Stimulated activated CD4-positive, alpha-beta T cell treated with anti-CD3 and anti-CD28 coated beads, Interleukin-1b, Interleukin-23, amount 100 ng/mL, for 1 hour (primary cell): ENCODE measurements at places on chromosomes 5 and 9.

DNA sequence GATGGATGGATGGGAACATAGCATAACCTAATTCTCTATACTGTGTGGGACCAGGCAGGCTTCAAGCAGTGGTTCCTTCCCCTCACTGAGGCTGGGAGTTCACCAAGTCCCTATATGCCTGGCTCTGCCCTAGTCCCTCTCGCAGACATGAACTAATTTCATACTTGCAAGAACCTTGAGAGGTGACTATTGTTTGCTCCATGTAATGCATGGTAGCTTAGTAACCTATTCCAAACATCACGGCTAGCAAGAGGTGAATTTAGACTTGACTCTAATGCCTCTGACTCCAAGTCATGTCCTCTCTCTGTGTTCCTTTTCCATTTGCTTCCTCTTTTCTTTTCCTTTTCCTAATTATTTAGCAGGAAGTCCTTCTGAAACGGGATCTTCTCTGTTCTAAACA is 25.9 kb upstream of the ERMP1 start:
- DNase-seq, result no peak

- DNase-seq, result no peak
Measured at GRCh38 chr5:1907616-1908015, 24.9 kb upstream of the IRX4 start.

GRCh38 chr5:18491349-18491748 is 857.1 kb downstream of the TAF11L14 start:
- DNase-seq, result no peak

DNA sequence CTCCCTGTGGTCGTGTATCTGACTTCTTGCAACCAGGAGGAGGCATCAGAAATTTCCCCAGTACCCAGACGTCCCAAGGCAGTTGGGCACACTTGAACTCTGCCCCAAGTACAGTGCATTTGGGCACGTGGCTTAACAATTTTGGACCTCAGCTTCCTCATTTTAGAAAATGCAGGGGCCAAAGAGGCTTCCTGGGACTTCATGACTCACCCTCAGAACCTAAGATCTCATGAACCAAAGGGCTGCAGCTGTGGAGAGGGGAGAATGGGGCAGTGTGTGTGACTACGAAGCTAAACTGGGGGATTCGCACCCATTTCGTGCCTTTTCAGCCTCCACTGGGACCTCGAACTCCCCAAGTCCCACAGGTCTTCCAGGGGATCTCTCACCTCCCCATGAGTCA is 59.2 kb downstream of the SYK start:
- DNase-seq, result no peak

GRCh38 chr9:78320875-78321496 is 24.1 kb downstream of the PSAT1 start:
- DNase-seq, result no peak

DNA sequence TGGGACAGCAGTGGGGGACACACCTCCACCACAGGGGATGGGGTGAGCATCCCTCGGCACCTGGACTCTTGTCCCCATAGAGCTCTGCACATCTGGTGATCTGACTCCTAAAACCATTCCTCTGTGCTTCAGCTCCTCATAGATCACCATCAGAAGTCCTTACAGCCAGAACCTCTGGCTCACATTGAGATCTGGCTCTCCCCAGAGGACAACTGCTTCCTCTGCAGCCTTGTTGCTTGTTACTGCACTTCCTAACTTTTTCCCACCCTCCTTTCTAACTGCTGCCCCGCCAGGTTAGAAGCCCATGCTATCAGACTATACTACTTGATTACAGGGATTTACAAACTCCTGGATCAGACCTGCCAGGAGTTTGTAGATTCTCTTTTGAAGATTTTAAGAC is 64.5 kb downstream of the ARSB start:
- no peak for DNase-seq

- DNase-seq, result no peak
Measured at GRCh38 chr9:126391713-126392661, 65.4 kb downstream of the MVB12B start.

DNA sequence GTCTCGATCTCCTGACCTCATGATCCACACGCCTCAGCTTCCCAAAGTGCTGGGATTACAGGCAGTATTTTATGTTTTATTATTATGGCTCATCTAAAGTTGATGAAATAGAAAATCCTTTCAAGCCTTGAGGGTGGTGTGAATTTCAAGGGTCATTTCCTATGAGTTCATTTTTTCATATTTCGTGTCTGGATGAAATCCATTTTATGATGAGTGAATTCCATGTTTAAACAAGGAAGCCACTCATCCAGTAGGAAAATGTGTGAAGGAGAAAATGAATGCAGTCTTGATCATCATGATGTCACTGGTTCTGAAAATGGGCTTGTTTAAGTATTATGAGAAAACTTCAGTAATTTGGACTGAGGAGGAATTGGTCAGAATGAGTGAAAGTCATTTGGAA is 74.6 kb upstream of the ZSWIM6 start:
- no peak for DNase-seq
